ENCODE measurements at places on chromosomes 2 and 18.

DNA sequence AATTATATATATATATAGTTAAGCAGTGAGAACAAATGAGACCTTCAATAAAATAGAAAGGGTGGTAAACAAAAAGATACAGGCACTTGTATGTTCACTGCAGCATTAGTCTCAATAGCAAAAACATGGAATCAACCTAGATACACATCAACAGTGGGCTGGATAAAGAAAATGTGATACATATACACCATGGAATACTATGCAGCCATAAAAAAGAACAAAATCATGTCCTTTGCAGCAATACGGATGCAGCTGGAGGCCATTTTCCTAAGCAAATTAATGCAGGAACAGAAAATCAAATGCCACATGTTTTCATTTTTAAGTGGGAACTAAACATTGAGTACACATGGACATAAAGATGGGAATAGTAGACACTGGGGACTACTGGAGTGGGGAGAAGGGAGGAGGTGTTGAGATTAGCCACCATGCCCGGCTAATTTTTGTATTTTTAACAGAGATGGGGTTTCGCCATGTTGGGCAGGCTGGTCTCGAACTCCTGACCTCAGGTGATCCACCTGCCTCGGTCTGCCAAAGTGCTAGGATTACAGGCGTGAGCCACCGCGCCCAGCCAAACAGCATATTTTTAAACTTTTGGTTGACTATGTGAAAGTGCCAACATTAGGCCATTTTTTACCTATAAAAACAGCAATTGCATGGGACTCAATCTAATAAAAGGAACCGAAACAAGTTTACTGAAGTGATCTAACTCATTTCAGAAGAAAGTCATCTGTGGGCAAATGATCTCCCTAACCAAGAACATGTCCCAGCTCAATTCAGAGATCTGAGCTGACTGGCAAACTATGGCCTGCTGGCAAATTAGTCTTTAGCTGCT lies 23.7 kb downstream of the ICA1L start:
- DNase-seq, result no peak

GRCh38 chr2:7378591-7378990 lies 461.4 kb downstream of the RNF144A start:
- no peak for DNase-seq

- no peak for DNase-seq
These were observed 35.0 kb downstream of the SRSF7 start for GRCh38 chr2:38716185-38716584.

DNA sequence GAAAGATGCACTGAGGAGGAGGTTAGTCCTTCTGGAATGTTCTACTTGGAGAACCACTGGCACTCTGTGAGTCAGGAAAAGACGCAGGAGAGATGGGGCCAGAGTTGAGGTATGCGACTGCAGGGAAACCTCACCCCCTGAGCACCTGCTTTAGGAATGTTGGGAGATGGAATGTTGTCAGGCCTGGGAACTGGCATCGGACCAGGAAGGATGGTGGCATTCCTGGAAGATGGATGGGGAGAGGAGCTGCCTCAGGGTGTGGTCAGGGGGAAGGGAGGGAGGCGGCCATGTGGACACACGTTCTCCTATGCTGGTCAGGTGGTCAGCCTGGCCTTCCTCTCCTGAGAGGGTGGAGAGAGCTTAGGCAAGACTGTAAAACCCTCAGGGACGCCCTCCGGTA lies 146.3 kb downstream of the CELF4 start:
- DNase-seq, result no peak

DNA sequence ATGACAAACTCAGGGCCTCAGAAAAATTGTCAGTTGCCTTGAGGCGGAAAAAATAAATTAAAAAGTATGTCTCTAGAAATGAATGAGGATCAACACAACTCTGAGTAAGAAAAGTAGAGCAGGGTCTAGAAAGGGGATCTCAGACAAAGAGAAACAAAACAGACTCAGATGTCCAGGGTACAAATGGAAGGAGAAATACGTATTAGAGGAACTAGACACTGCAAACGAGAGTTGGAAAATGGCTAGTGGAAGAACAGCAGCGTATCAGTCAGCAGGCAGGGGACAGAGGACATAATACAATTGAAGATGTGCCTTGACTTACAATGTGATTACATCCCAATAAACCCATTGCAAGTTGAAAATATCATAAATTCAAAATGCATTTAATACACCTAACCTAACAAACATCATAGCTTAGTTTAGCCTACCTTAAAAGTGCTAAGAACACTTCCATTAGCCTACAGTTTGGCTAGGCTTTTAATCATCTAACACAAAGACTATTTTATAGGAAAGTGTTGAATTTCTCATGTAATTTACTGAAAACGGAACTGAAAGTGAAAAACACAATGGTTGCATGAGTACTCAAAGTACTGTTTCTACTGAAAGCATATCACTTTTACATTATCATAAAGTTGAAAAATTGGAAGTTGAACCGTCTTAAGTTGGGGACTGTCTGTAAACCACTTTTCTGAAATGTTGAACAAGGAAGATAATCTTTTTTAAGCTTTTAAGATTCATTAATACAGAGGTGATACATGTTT lies 182.8 kb downstream of the NBAS start:
- DNase-seq, result peak; percentile 8
